ENCODE measurements at places on chromosomes 3 and 15.

GRCh38 chr15:67089217-67090193 is 24.1 kb downstream of the SMAD3 start:
- DNase-seq: no peak

- peak; percentile 44 for DNase-seq
Measured at GRCh38 chr15:31867536-31868442, 162.5 kb upstream of the CHRNA7 start.

DNA sequence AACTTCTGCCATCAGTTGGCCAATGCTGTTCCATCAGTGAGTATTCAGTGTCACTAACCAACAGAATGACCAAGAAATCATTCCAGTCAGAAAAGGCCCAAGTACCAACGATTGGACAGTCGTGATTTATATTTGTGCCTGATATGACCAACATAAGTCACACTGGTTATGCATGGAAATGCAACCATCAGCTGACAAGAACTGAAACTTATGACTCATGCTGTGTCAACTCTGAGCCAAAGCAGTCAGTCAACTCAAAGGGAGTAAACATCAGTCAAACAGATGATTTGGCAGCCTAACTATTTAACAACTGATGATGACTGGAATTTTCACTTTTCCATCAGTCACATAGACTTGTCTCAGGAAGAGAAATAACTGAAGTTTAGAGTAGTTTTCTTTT is 142.4 kb downstream of the ANXA2 start:
- DNase-seq: no peak

- DNase-seq: no peak
Measured at GRCh38 chr15:82923744-82924143, 28.8 kb downstream of the HOMER2 start.

DNA sequence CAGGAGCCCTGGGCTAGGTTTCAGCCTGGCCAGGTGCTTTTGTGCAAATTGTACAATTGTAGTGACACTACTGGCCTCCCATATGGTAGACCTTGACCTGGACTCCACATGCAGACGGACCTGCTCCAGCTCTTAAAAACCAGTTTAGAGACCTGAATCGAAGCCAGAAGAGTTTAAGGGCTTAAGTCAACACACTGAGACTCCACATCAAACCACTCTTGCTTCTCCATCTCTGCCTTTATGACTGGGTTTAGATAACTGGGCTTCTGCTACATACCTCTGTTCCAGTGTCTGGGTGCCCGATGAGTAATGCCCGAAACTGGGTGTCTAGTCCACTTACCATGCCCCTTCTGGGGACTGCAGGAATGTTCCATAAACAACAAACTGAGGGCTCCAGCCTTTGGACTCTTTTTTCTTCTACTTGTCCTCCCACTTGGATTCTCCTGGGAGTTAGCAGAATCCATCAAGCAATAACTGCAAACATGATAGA is 32.8 kb downstream of the TMEM212 start:
- peak; percentile 34 for DNase-seq

GRCh38 chr15:99923711-99924110 is 190.5 kb upstream of the LYSMD4 start:
- no peak for DNase-seq

GRCh38 chr3:195224980-195225580 is 45.9 kb downstream of the XXYLT1 start:
- DNase-seq: no peak

GRCh38 chr3:184336547-184337398 is 627 bp upstream of the FAM131A start:
- peak; percentile 70 for DNase-seq

GRCh38 chr3:119352863-119353527 is 58.8 kb downstream of the ARHGAP31 start:
- DNase-seq: peak; percentile 85

- no peak for DNase-seq
Measured at GRCh38 chr15:75449585-75450306, 1.7 kb downstream of the SIN3A start.

GRCh38 chr15:40850576-40851112 is 6.8 kb downstream of the SPINT1 start:
- no peak for DNase-seq

DNA sequence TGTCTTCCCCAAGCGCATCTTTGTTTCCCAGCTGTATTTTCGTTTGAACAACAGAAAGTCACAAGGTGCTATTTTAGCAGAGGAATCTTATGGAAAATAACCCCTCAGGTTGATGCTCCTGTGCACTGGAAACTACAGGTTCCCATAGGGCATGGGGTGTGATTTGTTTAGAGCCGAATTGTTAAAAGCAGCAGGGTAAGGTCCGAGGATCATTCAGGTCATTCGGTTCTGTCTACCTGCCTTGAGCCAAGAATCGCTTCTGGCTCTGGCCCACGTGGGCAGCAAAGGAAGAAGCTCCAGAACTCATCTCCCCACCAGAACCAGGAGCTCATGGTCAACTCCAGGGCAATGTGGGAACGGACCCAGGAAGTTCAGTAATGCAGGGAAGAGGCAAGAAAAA is 116.7 kb upstream of the TPM1 start:
- no peak for DNase-seq

GRCh38 chr3:95280711-95281352 is 1218.0 kb downstream of the NSUN3 start:
- no peak for DNase-seq

DNA sequence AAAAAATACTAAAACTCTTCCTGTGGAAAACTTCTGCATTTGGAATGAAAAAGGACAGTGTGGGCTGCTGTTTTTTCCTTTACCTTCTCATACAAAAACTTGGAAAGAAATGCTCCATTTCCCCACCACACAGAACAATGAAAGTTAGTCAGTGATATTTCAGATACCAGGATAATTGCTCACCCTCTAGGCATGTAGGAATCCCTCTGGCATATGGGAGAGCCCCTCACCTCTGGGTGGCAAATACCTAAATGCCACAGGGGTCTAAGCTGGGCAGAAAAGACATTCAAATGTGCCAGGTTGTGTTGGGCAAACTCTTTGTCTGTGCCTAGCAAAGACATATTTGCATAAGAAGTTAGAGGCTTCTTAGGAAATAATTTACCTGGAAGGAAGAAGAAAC is 560.3 kb upstream of the NR2F2 start:
- peak; percentile 4 for DNase-seq

DNA sequence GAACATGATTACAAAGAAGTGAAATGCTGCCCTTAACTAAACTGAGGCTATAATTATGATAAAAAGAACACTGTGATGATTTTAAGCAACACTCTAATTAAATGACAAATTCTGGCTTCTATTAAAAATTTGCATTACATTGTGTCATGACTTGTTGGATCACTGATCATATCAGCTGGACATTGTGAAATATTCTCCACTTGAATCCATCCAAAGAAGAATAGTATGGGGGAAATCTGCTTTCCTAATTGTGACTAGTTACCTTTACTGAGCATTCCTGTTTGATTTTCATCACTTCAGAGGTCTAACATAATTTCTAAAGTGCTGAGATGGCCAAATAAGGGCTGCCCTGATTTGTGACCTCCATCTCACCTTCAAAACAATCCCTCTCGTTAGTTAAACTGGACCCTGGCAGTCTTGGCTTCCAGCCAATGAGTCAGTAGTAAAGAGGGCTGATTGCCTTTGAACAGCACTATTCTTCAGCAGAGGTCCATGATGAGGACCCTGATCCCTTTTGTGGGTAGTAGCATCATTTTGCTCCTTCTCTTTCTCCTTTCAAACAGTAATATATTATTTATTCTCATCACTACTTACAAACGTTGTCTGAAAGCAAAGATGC is 53.5 kb upstream of the LEKR1 start:
- DNase-seq: no peak

- DNase-seq: no peak
Measured at GRCh38 chr15:64111679-64112050, 15.9 kb downstream of the SNX1 start.

DNA sequence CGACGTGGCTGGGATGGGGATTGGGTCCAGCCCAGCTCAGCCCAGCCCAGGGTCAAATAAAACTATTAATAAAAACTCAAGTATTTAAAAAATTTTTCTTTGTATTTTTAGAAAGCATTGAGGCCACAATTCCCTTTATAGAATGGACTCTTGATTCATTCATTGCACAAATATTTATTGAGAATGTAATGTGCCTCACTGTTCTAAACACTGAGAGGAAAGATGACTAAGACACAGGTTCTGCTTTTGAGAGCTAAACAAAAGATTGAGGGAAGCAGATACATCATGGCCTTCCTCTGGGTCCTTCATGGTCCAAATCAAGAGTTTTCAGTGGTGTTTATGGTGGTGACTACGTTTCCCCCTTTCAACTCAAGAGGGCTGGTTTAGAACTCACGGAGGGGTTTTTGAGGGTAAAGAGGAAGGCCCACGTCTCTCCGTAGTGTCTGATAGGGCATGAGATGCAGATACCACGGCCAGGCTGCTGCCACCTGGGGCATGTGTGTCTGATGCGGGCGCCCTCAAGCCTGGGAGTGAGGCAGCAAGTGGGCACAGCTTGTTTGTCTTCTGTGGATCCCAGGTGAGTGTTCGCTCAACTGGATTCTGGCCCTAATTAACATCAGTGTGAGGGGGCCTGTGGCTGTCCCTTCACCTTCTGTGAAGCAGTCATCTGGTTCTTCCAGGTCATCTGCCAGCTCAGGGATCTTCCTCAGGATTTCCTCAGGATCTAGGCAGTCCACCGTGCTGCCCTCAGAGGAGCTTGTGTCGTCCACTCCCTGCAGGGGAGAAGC is 73.5 kb upstream of the SCN5A start:
- peak; percentile 29 for DNase-seq

DNA sequence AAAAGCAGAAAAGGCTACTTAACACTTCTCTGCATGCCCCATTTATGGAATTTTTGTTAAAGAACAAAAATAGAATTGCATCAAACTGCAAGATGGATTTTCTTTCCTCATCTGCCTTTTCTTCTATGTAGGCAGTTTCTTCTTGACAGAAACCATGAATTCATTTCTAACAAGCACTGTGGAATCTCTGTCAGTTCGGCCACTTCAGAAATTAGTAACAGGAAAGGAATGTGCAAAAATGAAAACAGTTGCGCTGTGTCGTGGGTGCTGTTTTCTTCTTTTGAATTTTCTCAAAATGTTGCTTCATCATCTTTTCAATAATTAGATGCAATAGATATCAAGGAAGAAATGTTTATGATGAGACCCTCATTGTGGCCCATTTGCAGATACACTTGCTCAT is 151.6 kb downstream of the FOXB1 start:
- DNase-seq: peak; percentile 70

DNA sequence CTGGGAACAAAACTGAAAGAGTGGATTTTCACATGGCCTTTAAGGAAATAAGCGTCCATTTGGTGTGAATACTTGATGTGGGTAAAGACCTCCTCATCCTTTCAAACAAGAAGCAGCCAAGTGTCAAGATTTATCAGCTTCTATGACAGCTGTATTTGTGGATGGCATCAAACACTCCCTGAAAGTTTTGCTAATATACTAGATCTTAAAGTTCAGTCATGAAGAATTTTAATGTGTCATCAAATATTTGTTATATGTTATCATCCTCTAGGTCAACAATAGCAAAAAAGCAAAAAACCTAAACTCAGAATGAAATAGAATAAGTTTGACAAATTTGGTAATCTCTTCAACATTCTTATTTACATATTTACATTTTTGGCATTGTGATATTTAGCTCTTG is 29.1 kb upstream of the LYSMD4 start:
- DNase-seq: no peak

- no peak for DNase-seq
Measured at GRCh38 chr3:133782454-133782853, 23.2 kb upstream of the SRPRB start.

DNA sequence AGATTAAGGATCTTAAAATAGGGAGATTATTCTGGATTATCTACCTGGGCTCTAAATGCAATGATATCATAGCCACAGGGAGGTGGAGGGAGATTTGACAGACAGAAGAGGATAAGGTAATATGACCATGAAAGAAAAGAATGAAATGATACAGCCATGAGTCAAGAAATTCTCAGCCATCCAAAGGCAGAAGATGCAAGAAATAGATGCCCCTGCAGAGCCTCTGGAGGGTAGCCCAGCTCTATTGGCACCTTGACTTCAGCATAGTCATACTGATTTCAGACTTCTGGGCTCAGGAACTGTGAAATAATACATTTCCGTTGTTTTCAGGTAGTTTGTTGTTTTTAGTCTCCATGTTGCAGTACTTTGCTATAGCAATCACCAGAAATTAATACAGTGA is 31.9 kb upstream of the FOXB1 start:
- DNase-seq: no peak

DNA sequence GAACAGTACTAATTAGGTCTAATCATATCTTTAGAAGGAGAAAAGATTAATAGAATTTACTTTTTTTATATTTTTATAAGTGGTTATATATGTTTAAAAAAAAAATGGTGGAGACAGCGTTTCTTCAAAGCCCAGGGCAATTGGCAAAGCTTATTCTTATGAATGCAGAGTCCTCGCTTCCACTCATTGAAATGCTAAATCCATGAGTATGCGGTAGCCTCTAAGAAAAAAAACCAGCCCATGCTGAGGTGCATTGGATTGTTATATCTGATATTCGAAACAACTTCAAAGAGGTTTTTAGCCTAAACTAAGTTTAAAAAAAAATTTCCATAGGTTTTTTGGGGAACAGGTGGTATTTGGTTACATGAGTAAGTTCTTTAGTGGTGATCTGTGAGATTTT is 142.8 kb downstream of the GOLIM4 start:
- no peak for DNase-seq

DNA sequence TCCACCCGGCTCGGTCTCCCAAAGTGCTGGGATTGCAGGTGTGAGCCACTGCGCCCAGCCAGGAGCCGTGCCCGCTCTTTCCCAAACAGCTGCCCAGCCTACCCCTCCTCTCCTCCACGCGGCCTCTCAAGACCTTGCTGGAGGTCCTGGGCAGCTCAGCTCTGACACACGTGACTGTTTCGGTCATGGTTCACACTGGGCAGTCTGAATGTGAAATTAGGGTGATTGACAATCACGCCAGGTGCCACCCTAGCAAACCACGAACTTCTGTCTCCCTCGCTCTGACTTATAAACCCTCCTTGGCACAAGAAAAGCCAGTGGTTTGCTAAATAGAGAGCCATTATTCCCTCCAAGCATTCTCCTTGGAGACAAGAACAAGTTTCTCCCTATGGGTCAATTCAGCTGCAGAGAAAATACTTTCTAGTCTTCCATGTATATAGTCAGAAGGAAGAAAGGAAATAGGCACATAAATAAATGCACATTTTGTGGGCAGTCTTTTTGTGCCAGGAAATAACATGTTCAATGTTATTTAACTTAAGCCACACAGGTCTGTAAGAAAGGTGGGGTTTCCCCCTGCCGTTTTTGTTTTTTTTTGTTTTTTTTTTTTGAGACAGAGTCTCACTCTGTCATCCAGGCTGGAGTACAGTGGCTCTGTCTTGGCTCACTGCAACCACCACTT is 121.9 kb upstream of the MEF2A start:
- peak; percentile 28 for DNase-seq

- DNase-seq: no peak
Measured at GRCh38 chr3:140007911-140008869, 73.2 kb downstream of the CLSTN2 start.
